Left colon (tissue), 2 donors: ENCODE measurements at places on chromosomes 12 and 14. TPM values are rescaled to one million over a fixed set of nuclear protein-coding genes. Genes with fewer than 3 reads are reported as not detected.

DNA sequence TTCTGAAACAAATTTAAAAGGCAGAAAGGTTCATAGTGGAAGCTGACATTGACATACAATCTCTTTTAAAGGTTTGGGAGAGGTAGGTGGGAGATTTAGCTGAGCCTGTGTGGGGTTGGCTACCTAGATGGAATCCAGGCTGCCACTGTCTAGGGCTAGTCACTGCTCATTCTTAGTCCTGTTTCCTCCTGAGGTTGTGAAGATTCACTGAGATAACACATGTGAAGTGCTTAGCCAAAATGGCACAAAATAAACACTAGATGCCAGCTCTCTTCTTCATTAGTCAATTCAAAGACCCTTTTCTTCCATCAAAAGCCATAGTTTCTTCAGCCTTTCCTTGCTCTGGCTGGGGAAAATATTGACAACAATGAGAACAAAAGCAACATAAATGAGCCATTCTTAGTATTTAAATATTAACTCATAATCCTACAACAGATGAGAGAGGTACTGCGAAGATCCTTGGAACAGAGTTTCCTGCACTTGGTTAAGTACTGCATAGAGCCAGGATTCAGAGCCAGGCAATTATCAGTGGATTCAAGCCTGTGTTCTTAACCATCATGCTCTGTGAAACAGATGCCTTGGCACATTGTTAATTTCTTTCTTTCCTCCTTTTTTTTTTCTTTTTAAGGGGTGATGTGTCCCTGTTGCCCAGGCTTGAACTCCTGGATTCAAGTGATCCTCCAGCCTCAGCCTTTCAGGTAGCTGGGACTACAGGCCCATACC is 3.5 kb downstream of the MYF6 start:
- no peak for DNase-seq

- no peak for DNase-seq
Observed at GRCh38 chr12:49288412-49288853, 6.5 kb upstream of the PRPH start.

- DNase-seq: no peak
Observed at GRCh38 chr14:35032562-35032961, 13.5 kb upstream of the FAM177A1 start.

DNA sequence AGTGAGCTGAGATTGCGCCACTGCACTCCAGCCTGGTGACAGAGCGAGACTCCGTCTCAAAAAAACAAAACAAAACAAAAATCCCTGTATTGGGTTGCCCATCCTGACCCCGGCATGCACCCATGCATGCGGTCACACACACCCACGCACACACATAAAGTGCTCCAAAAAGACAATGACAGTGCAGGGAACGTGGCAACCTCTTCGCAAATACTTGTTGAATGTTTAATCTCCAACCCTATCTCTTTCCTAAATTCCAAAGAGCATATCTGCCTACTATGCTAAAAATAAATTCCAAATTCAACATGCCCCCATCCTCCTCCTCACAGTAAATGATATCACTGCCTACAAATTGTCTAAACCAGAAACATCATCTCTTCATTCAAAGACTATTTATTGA is 13.5 kb downstream of the SLC7A7 start:
- no peak for DNase-seq

DNA sequence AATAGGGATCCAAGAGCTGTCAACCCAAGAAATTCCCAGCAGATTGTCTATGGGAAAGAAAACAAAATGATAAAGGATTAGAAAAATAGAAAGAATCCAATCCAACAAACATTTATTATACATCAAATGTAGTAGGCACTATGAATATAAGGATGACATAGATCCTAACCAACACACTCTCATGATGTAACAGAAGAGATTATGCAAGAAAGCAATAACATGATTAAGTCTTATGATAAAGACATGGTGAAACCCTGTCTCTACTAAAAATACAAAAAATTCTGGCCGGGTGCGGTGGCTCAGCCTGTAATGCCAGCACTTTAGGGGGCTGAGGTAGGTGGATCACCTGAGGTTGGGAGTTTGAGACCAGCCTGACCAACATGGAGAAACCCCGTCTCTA is 2.7 kb downstream of the MED6 start:
- DNase-seq: no peak

DNA sequence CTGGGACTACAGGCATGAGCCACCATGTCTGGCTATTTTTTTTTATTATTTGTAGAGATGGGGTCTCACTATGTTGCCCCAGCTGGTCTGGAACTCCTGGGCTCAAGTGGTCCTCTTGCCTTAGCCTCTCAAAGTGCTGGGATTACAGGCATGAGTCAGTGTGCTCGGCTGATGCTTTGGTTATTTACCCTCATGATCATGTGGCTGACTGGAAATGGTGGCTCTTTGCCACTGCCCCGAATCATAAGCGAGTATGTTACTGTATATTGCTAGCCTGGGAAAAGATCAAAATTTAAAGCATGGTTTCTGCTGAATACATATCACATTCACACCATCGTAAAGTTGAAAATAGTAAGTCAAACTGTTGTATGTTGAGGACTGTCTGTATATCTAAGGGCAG is 101.1 kb downstream of the RGS6 start:
- no peak for DNase-seq

DNA sequence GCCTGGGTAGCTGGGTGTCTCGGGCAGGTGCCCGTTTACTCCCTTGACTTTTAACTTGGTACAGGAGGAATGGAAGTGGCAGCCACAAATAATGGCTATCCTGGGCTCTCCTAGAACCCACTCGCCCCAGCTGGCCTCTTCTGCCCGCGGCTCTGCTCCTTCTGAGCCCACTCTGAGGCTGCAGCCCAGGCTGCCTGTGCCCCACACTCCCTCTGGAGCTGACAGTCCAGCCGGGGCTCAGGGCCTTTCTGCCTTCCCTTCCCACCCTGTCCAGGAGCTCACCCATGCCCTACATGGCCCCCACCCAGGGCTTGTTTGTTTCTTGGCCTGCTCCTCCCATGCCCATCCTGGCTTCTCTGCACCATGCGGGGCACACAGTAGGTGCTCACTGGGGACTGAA is 15.6 kb downstream of the ZNF839 start:
- DNase-seq: no peak

GRCh38 chr14:51498411-51499227 is 153.1 kb upstream of the FRMD6 start:
- no peak for DNase-seq

Gene GARIN6
- not detected for total RNA-seq

Gene AKAP6
- total RNA-seq: 7.6 TPM

Gene ASIC1
- 1.9 TPM for total RNA-seq

Gene SLC2A3
- 11.8 TPM for total RNA-seq

Gene KRT83
- total RNA-seq: not detected

Gene WSCD2
- total RNA-seq: 0.87 TPM
